ENCODE measurements at places on chromosomes 4 and X.
A peak's percentile ranks its signal among the peaks of the same experiment; 100 is the strongest.

DNA sequence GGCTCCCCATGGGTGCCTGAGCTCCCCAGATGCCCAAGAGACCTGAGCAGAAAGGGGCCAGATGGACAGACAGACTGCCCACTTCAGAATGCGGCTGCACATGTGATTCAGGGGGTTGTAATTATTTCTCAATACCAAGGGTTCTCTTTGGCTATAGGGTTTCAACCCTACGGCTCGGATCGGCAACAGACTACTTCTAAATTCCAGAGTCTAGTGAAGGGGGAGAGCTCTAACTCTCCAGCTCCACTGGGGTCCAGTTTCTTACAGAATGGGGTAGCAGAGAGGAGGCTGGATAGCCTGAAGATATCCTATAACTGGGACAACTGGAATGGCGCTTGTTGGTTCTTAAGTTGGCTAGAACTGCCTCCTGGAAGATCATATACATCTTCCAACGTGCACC lies 136.3 kb downstream of the MGST2 start:
- DNase-seq = no peak

GRCh38 chrX:53317365-53318069 lies 36.1 kb upstream of the IQSEC2 start:
- peak; percentile 77 for DNase-seq

DNA sequence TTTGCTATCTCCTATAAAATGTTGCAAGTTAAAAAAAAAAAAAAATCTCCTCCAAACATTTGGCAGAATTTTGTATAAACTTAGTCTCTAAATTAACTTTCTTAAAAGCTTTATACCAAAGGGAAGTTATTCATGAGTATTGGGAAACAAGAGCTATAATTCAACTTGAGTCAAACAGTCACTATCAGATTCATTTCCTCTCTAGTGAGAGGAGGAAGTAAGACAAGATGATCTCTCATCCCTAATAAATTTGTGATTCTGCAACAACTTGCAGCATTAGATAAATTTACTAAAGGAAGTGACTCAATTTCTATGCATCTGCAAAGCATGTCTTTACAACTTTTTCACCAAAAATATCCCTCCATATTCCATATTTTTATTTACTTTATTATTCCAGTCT lies 135.4 kb upstream of the GNPDA2 start:
- DNase-seq = no peak

DNA sequence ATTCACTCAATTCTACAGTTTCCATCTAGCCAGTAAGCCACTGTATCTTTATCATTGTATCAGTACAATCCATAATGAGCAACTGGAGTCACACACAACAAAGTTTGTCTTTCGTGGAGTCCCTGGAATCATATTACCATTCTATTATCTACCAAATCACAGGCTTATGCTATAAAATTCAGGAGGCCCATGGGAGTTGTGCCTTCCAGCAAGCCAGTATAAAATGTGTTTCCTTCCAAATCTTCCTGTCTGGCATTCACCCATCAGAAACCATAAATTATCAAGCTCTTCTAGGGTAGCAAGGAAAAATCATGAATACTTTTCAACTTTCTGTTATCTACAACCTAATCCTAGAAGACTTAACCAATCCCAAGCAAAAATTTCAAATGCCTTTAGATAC lies 1383.3 kb upstream of the PCDH7 start:
- no peak for DNase-seq

DNA sequence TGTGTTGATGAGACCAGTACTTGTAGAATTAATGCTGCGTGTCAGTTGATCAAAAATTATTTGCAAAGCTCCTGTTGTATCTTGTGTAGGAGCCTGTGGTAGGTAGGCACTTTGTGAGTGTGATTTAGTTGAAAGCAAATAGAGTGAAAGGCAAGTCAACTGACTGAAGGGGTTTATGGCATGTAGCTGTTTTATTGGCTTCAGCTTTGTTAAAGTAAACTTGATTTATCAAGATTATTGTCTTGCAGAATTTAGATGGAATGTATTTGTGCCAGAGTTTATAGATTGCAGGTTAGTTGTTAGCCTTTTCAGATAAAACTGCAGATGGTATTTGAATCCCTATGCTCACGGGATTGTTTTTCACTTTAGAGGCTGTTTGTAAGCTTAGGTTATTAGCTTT lies 128.0 kb downstream of the FRAS1 start:
- no peak for DNase-seq

GRCh38 chr4:11049001-11049400 lies 364.4 kb upstream of the CLNK start:
- no peak for DNase-seq

GRCh38 chr4:176784816-176785215 lies 7.9 kb downstream of the VEGFC start:
- no peak for DNase-seq

DNA sequence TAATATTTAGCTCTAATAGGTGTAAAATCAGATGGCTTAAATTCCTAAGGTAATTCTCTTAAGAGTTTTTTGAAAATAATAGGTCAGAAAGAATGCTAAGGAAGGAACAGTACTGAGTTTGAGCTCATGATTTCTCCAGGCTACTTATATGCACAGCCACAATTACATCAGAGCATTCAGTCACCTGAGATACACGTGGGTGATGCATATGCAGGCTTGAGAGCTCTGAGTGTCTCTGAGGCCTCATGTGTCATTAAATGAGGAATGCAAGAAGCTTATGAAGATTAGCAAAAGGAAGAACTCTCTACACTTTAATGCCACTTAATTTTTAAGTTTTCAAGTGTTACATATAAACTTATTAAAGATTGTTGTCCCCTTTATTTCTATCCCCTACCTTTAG lies 124.0 kb upstream of the STIM2 start:
- no peak for DNase-seq

DNA sequence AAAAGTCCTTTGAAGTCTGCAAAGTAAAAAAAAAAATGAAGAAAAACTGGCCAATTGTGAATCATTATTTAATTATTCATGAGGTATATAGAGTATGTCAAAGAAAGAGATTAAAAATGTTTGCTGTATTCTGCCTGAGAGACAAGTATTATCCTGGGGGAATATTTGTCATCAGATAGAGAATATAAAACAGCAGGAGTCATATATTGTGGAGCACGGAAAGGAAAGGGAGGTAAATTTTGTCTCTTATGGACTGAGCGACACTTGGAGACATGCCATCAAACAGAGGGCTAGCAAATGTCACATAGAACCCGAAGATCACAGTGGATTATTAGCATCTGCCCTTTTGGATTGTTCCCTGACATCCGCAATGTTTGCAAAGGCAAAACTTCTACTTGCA lies 39.2 kb upstream of the FAT1 start:
- DNase-seq = no peak

DNA sequence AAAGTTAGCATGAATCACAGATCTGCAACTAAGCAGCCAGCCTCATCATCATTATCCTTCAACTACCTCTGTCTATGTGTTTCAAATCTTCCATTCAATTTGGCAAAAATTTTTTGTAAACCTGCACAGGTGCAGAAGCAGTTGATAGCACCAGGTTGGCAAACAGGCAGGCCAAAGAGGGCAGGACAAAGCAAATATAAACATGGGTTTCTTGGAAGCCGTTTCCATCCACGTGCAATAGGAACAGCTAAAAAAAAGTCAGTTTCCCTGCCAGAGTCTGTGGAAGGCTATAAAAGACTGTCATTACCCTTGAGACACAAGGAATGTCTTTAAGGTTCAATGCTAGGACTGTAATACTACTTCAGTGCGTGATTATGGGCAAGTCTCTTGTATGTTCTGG lies 253.2 kb downstream of the PDHA2 start:
- no peak for DNase-seq

DNA sequence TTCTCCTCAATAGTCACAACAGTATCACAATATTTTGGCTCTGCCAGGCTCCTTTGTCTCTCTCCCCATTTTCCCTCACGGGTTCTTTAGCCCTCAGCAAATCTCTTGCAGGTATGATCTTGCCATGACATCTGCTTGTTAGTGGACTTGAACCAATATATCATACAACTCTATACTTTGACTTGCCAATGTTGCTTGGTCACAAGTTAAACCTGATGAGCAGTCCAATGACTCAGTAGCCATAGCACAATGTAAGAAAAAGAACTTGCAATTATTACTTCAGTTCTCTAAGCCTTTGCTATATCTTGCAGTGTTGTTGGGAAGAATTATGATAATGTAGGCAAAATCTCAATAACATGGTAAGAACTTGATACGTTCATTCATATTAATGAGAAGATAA lies 174.6 kb upstream of the NRK start:
- DNase-seq = no peak

GRCh38 chr4:185212581-185212980 lies 3.2 kb downstream of the SNX25 start:
- DNase-seq = no peak

- DNase-seq = no peak
Measured at GRCh38 chr4:180430283-180430682, 1812.9 kb upstream of the TENM3 start.

DNA sequence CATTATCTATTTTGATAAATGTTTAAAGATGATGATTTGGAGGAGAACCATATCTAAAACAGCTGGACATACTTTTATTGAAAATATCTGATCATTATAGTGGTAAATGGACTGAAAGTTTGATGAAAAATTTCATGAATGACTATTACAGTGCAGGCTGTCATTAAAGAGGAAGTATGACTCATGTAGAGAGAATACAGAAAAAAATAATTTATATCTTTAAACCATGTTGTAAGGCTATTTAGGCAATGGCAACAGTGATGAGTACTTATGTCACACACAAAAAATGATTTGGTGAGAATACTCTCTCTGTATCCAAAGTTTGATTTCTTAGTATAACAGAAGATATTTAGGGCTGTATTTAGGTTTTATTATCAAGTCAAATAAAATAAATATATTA lies 3.9 kb upstream of the GLRB start:
- no peak for DNase-seq

DNA sequence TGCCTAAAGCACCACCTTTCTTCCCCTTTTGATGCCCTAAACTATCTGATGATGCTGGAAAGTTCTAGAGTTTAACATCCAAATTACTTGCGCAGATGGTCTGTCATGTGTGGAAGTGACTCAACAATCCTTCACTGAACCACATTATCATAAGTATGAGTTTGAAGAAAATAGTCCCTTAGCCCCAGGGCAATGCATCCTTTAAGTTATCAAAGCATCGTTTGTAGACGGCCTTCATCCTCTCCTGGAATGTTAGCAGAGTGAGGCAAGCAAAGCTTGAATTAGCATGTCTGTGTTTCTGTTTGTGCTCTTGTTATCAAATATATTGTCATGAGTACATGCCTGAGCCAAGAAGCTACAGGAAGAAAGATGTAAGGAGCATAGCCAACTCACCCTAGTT lies 570.9 kb downstream of the MID1IP1 start:
- DNase-seq = no peak

DNA sequence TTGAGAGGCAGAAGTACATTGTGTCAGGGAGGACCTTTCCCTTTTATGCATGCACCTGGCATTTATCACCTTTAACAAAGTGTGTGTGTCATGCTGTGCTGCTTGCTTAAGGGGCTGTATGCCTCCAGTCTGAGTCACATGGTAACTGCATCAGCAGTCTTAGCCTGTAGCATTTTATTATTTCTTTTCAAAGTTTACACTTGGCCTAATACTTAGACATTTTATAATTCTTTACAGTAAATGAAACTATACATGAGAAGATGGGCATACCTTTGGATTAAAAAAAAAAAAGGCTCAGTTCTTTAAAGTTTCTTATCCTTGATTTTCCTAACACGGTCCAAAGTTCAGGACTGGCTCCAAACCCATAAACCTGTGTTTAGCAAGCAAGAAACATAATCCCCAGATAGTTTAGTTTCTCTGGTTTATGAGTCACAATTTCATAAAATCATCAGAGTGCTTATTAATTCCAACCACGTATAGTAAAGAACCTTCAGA lies 14.6 kb downstream of the NPNT start:
- no peak for DNase-seq

All from WTC11 (cell line).